Renal cortex interstitium (tissue), 15 donors: ENCODE measurements at places on chromosomes 16 and 17.

DNA sequence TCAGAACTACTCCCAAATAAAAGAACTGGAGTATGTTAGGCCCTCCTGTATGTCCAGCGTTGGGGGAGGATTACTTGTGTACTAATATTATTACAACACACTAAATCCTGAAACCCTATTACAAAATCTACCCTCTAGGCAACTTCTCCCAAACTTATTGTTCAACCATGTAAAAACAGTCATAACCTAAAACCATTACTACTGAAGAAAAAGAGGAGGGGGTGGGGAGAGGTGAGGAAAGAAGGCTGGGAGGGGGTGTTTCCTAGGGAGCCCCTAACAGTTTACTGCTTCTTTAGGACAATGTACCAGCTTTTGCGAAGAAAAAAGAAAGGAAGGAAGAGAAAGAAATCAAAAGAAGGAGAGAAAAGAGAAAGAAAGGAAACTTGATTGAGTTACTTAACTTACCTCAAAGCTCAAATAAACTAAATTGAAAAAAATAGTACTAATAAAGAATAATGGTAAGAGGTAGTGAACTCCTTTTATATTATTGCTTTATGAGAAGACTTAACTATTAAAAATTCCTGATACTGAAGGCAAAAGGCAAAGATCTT, 2.3 kb downstream of the SALL1 start:
- DNase-seq = no peak

- DNase-seq = peak; percentile 73
Measured at GRCh38 chr17:46044286-46044928, 45.4 kb downstream of the STH start.

DNA sequence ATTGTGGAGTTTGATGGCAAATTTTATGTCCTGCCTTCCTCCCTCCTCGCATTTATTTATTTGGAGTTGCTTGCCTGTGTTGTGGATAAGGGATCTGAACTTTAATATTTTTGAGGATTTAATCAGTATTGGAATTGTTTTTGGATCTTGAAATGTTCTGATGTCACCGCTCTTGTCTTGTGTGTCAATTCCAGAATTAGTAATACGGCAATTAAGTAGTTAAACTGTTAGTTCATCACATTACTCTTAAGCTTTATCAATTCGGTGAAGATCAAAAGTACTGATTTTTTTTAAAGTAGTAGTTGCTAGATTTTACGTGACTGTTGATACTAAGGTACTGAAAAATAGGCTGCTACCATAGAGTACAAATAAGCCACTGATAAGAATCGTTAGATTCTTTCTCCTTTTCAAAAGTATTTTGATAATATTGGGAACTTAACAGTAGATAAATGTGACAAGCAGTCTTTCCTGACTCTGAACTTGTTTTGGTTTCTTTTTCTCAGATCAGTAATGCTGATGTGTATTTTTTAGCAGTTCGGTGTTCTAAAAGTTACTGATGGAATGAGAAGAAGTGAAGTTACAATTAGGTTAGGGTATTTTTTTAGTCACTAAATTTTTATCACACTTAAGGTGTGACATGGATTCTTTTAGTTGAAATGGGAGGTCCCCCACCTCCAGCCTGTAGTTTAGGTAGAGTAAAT, 2.0 kb downstream of the RBBP6 start:
- DNase-seq = no peak

GRCh38 chr16:19410435-19411171, 7.1 kb upstream of the TMC5 start:
- DNase-seq = no peak

- DNase-seq = no peak
Measured at GRCh38 chr17:74842599-74843351, 16.9 kb downstream of the GRIN2C start.
